ENCODE measurements at places on chromosomes 1 and 21.

DNA sequence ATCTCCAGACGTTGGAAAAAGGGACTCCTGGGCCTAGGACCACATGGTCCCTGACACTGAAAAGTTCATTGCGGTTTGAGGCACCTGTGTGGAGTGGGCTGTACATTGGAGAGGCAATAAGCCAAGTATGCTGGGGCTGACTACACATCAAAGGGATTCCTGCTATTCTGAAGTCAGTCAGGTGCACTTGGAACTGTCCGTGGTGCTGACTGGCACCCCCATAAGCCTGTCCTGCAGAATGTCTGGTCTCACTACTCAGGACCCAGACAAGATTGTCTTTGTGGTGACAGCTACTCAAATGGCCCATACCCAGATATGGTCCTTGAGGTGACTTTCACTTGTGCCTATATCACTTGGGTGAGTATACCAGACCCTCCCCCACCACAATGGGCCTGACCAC is 150.6 kb downstream of the RWDD3 start:
- no peak for DNase-seq

- DNase-seq, result no peak
Measured at GRCh38 chr1:228552596-228553176, 65.5 kb downstream of the RNF187 start.

GRCh38 chr1:4517186-4517954 is 137.0 kb upstream of the AJAP1 start:
- no peak for DNase-seq

DNA sequence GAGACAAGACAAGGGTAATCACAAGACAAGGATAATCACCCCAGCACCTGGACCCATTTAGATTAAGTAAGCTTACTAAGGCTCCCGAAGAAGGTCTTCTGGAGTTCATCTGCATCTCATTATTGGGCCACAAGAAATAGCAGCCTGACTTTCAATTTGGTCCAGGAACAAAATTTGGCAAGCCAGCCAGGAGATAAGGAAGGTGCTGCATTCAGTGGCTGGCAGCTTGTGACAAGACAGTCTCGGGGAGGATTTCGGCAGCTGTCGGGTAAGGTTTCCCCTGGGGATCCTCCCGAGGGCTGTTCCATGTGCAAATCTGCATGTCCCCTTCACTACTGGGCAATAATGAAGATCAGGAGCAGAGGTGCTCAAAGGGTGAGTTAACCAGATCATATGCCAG is 195.2 kb downstream of the FCRL5 start:
- DNase-seq, result no peak
